Umbilical cord (tissue), 2 donors: ENCODE measurements at places on chromosomes 7 and 10. TPM values are rescaled to one million over a fixed set of nuclear protein-coding genes. Genes with fewer than 3 reads are reported as not detected.

The OR9A2 gene
- not detected for total RNA-seq

The NUTM2B gene
- 2.2 TPM for total RNA-seq

The CTAGE8 gene
- total RNA-seq, result 17.1 TPM

- no peak for DNase-seq
Observed at GRCh38 chr7:146725520-146725919, 608.9 kb downstream of the CNTNAP2 start.

DNA sequence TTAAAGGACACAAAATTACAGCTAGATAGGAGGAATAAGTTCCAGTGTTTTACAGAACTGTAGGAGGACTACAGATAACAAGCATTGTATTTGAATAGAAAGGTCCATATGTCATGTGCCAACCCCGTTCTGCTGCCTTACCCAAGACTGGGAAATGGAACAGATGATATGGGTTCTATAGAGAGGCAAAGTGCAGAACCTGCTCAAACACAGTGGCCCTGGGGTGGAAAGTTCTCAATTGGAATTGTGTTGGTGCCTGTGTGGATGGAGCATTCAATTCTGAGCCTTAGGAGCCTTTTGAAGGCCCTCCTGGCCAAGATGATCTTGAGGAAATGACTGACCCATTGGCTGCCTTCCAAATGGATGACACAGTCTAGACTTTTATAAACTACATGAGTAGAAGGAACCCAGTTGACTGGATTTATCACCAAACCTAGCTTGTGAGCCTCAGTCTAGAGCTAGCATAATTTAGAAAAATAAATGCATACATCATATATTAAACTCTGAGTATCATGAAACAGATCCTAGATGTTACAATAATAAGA is 4.1 kb upstream of the PRSS1 start:
- DNase-seq, result no peak

The PRKCQ gene
- 2.4 TPM for total RNA-seq

DNA sequence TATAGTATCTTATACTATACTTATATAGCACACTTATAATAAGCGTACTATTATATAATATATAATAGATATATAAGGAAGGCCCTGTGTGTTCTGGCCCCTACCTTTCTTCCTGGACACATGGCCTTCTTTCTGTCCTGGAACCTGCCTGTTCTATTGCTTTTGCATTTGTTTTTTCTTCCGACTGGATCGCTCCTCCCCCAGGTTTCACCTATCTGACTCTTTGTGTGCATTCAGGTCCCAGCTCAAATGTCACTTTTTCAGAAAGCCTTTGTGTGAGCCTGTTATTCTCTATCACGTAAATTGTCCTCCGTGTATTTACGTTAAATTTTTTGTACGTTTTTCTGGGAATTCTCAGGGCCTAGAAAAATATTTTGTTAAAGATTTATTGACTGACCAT is 2.9 kb upstream of the TRIM8 start:
- DNase-seq, result no peak

DNA sequence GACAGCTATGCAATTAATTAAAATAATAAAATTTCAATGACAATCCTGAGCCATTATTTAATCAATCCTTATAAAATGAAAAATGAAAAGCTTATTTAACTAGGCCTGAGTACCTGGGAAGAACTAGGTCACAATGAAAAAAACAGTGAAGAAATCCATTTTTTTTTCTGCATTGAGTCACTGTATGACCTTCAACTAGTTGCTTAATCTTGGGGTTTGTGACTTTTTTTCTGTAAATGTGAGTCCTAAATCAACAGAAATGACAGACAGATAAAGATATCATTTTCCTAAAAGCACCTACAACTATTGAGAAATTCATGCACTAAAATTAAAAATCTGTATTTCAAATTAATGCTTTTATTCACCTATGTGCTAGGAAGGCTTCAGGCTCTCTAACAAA is 96.8 kb downstream of the TMEM26 start:
- DNase-seq, result no peak

The FZD8 gene
- total RNA-seq, result 22.9 TPM

DNA sequence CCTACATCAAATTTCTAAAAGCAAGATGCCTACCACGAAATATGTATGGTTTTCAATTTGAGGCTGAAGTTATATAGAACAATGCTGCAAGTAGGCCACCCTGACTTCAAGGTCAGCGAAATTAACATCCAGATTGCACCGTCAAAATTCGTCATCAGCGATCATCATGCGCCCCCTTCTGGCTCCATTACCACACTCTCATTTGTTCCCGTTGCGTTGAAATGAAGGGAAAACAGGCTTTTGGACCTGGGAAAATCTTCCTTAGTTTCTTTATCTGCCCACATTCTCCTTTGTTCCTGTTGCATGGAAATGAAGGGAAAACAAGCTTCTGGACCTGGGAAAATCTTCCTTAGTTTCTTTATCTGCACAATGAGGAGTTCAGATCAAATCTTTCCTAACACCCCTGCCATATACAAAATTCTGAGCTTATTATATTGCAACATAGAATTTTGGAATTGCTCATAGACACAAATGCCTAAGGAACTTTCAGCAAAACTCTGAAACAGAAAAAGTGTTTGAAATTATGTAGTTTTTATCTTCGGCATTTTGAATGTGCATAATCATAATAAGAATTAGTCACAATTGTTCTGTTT is 98.2 kb upstream of the PRKCQ start:
- peak; percentile 25 for DNase-seq

- no peak for DNase-seq
Observed at GRCh38 chr10:112335111-112335867, 38.6 kb upstream of the ACSL5 start.

DNA sequence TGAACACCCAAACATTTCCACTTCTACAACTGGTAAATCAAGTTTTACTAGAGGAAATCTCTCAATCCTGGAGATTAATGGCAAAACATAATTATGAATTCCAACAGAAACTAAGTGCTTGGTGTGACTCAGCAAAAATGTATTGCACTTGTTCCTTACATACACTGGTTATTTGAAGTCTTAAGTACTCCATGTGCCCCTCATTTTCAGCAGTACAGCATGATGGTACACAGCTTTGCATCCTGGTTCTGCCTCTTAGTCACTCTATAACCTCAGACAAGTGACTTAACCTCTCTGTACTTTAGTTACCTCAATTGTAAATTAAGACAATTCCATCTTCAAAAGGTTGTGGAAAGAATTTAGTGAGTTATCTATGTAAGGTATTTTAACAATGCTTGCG is 12.9 kb downstream of the SLC16A12 start:
- peak; percentile 27 for DNase-seq
